Calu3 (cell line): ENCODE measurements at places on chromosomes 16 and 17. TPM values are rescaled to one million over a fixed set of nuclear protein-coding genes. Genes with fewer than 3 reads are reported as not detected.

DNA sequence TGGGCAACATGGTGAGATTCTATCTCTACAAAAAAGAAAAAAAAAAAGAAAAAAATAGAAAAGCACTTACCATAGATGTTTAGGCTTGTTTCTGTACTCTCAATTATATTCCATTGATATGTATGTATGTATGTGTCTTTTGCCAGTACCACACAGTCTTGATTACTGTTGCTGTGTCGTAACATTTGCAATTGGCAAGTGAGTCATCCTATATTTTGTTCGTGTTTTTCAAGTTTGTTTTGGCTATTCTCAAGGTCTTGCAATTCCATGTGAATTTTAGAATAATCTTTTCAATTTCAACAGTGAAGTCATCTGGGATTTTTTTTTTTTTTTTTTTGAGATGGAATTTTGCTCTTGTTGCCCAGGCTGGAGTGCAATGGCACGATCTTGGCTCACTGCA lies 19.3 kb downstream of the SPECC1 start:
- no peak for DNase-seq

- no peak for DNase-seq
Observed at GRCh38 chr17:81426393-81427172, 31.3 kb downstream of the BAHCC1 start.

DNA sequence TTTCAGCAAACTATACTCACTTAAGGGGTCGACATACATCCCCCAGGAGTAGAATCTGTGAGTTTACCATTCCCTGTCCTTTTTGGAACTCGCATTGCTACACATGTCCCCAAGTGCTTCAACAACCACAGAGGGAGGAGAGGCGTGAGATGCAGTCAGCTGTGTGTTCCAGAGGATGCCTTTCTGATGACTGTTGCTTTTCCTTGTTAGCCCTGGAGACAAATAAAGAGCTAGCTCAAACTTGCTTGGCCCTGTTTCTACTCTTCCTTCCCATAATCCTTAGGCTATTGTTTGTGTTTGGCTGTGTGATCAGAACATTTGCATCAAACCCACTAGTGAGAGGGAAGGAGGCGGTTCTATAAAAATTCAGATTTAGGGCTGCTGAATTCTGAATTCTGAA lies 264.0 kb downstream of the ENGASE start:
- no peak for DNase-seq

DNA sequence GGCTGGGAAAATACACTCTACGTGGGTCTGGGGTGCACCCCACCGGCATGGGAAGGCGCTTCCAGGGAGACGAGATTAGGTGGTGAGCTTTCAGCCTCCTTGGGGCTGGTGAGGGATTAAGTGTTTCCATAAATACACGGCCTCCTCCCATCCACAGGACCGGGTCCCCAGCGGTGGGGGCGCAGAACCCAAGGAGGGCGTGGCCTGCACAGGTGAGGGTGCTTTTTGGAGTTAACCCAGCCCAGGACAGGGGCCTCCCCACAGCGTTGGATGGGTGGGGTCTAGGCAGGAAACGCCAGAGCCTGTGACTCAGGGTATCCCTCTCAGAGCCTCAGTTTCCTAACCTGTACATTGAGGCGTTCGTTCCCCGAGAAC lies 1.1 kb downstream of the C16orf74 start:
- no peak for DNase-seq

DNA sequence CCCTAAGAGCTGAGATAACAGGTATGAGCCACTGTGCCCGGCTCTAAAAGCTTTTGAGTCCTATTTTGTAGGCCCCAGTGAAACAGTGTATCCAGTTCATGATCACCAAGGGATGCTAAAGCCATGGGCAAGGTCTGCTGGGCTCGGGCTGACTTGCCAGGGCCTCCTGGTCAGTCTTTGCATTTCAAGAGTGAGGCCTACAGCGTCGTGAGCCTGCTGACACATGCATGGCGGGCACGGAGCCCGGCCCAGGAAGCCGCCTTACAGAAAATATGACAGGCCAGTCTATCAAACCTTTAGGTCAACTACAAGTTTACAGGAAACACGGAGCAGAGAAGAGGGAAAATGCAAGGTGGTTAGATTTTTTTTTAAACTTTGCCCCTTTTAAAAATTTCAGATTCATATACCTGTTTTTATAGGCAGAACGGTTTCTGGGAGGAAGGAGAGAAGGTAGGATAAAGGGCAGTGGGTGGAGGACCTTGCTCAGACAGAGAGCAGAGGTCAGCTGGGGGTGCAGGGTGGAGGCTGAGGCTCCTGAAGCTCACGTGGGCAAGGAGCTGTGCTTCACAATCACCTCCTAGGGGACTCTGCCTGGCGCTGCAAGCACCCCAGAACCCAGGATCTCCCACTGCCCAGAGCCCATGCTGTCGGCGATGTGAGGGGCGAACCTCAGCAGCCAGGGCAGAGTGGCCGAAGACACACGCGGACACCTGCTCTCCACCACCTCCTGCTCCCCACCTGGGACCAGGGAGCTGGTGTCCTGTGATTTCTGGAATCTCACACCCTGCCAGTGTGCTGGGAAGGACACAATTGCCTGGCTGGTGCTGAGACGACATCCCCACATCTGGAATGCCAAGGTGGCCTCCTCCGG lies 21.3 kb downstream of the C16orf95 start:
- DNase-seq, result no peak

DNA sequence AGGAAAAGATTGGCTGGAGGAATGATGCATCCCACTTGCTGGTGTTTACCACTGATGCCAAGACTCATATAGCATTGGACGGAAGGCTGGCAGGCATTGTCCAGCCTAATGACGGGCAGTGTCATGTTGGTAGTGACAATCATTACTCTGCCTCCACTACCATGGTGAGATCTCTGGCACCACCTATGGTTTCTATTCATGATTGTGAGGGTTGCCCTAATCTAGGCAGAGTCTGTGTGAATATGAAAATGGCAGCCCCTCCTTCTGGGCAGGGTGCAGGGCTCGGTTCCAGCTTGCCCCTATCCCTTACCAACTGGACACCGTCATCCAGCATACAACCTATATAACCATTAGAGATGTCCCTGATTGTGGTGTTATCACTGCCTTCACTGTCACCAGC lies 33.4 kb downstream of the ITGB3 start:
- DNase-seq, result no peak

- no peak for DNase-seq
Observed at GRCh38 chr17:48295362-48296288, 134.4 kb downstream of the SKAP1 start.

DNA sequence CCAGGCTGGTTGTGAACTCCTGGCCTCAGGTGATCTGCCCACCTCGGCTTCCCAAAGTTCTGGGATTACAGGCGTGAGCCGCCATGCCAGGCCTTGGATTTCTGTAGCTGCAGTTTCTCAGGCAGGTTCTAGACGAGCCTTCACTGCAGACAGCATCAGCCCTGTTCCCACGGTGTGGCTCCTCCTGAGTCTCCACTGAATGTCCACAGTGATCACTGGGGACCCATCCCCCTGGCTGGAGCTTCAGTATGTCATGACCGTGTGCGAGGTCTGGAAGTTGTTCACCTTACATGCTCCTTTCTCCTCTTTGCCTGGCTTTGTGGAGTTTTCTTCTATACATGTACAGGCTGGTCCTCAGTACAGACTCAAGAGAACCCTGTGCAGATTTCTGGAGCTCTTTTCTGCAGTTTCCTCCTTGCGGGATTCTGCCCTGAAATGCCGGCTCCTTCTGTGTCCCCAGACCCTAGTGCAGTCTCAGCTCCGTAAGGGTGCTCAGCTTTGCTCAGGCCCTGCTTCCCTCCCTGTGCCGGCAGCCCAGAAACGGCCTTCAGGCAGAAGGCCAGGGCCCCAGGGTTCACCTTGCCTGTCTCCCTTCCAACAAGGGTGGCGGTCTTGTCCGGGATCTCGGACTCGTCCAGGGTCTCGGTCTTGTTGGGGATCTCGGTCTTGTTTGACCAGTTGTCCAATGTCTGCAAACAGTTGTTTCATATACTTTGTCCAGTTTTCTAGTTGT lies 14.3 kb upstream of the FASN start:
- DNase-seq, result no peak

- DNase-seq, result no peak
Observed at GRCh38 chr16:47947723-47948122, 208.1 kb downstream of the ABCC12 start.

- no peak for DNase-seq
Observed at GRCh38 chr17:40418428-40418706, 671 bp upstream of the TOP2A start.

DNA sequence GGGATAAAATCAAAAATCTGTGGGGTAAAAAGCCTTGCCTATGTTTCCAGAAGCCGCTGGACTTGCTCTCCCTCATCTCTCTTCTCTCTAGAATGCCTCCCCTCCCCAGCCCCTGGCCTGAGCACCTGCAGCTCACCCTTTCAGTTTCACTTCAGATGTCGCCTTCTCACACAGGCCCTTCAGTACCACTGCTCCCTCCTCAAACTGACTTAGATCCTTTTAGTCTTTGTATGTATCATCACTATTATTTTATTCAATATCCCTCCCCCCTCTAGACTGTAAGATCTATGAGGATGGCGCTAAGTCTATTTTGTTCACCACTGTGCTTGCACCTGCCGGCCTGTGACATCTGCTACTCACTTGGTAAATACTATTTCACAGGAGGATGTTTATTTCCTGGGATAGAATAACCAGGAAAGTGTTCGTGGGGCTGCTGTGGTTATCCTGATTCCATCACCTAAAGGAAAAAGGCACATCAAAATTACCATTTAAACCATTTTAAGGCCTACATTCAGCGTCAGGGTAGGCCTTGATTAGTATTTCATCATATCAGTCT lies 122.3 kb downstream of the MRTFB start:
- no peak for DNase-seq

- DNase-seq, result no peak
Observed at GRCh38 chr17:497241-498034, 144.8 kb upstream of the RPH3AL start.

DNA sequence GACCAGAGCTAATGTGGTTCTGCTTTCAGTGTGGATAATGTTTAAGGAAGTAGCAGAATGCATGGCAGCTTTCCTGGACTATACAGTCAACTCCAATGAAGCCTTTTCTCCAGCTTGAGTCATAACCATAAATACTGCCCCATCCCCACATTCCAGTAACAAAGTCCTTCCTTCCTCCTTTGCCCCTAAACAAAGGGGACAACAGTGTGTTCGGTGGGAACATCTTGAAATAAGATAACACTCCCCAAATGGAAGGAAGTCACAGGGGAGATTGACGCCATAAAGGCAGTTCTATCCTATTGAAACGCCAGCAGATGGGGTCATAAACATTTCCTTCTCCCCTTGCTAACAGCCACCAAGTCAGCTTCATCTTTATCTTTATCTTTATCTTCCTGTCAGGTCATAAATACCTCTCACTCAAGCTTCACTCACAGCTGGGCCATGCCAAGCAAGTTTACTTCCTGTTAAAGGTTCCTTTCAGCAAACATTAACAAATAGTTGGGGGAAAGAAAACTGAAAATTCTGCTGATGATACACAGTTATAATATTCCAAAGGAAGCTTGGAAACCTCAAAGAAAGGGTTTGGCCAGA lies 136.7 kb downstream of the SNX11 start:
- DNase-seq, result peak; percentile 61

- no peak for DNase-seq
Observed at GRCh38 chr16:88502371-88502770, 49.3 kb downstream of the ZFPM1 start.

DNA sequence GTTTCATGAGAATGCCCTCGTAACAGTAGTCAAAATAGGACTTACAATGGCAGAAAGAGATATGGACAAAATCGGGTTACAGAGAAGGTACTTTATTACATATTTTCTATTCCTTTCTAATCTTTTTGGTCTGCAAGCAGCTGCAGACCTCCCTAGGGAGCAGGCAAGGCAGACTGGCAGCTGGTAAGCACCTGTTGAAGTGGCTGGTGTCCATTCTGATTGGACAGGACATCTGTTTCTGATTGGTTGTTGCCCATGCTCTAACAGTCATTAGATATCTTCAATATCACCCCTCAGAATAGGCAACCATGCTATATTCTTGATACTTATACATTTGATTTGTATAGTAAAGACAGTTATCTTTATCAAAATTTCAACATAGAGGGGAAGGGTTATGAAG lies 606.3 kb downstream of the KCNJ2 start:
- DNase-seq, result no peak

- no peak for DNase-seq
Observed at GRCh38 chr17:4235372-4236279, 28.2 kb downstream of the ANKFY1 start.

DNA sequence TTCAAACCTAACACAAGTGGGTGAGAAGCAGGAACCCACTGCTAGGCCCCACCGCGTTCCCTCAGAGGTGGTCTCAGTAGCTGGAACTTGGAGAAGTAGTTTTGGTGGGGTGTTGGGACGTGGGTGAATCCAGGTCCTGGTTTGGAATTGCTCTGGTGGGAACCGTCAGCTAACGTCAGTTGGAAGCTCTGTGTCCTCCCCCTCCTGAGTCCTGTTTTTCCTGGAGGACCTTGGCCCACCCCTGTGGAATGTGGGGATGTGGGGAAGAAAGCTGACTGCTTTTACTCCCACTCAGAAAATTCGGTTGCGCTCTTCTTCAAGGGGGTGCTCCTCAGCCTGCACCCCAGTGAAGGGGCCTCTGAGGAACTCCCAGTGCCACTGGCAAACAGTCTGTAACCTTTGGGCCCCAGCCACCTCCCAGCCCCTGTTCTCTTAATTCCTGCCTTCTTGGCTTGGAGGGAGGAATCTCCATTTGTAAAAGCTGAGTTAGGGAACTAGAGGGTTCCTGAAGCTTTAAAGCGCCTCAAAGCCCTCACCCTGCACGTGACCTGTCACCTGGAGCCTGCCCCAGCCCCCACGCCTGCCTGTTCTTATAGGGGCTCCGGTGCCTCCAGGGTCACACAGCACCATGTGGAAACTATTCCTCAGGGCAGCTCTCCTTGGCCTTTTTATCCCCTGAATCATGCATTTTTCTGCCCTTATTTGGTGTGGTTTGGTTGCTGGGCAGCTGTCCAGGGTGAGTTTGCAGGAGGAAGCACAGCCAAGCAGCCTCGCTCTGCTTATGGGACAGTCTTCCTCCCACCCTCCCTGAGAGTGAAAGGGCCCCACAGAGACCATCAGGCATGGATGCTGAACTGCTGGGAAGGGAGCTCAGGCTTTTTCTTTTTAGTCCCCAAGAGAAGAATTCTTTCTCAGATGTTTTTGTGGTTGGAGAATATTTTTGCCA lies 16.2 kb upstream of the NAGLU start:
- DNase-seq, result peak; percentile 91

GRCh38 chr16:2086106-2086742 lies 38.4 kb downstream of the TSC2 start:
- DNase-seq, result no peak

GRCh38 chr16:11177578-11178160 lies 78.3 kb downstream of the SOCS1 start:
- DNase-seq, result no peak

DNA sequence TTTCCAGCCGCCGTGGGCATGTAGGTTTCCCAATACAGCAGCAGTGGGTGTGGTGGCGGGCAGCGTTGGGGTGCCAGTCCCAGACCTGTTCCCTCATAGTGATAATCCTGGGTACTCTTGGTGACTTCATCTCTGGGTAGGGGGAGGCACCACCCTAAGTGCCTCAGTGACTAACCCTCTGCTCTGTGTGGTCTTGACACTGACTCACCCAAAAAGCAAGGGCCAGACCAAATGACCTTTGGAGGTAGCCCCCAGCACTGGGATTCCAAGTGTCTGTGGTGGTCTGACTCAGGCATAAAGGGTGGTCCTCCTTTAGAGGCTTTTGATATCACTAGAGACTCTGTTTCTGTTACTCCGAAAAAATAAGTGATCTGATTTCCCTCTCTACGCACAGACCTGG lies 908 bp downstream of the CALB2 start:
- no peak for DNase-seq

The KRT20 gene
- 0.66 and 1.7 TPM in 2 replicates for total RNA-seq

The HEATR3 gene
- 27.3 and 28.3 TPM in 2 replicates for total RNA-seq

The GAST gene
- total RNA-seq, result not detected in 2 replicates

The KRT31 gene
- not detected in 2 replicates for total RNA-seq

The MARCHF10 gene
- not detected in 2 replicates for total RNA-seq

The QRICH2 gene
- total RNA-seq, result 3.0 and 3.9 TPM in 2 replicates

The SLC5A2 gene
- total RNA-seq, result 0.54 and 1.6 TPM in 2 replicates

The RNFT1 gene
- 12.8 and 15.0 TPM in 2 replicates for total RNA-seq

The CX3CL1 gene
- 17.6 and 41.4 TPM in 2 replicates for total RNA-seq
